Uterus (tissue), 4 donors: ENCODE measurements at places on chromosomes 12 and 14. TPM values are rescaled to one million over a fixed set of nuclear protein-coding genes. Genes with fewer than 3 reads are reported as not detected.

The PLXNC1 gene
- total RNA-seq: 11.6 TPM

The TCL1B gene
- total RNA-seq: not detected

The HSPB8 gene
- 10.6 TPM for total RNA-seq

The AHNAK2 gene
- 45.6 TPM for total RNA-seq

The SLCO1C1 gene
- total RNA-seq: 1.6 TPM

The LGALS3 gene
- total RNA-seq: 178 TPM

The ADAM20 gene
- total RNA-seq: 1.7 TPM

GRCh38 chr12:68011882-68012207 is 22.6 kb downstream of the IFNG-AS1 start:
- no peaks in the 10 kb centered on the region for H3K27me3 ChIP-seq
- no peaks in the 10 kb centered on the region for H3K4me1 ChIP-seq
- H3K27ac ChIP-seq: no peak overlapping the region

DNA sequence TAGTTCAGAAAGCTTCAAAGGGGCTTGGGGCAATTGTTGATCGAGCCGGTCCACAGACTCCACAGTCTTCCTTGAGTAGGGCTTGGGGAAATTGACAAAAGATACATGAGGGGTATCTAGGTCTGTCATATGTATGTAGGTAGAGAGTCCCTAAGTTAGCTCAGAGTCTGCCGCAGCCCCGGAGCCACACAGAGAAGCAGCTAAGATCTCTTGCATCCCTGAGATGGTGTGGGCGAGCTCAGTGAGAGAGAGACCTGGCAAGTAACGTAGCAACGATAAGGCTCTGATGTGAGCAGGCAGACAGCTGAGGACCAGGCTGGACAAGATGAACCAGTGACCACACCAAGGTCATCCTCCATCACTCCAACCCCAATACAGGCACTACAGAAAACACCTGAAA is 297.6 kb downstream of the TMEM132D start:
- DNase-seq: no peak
- H3K4me1 ChIP-seq: no peaks in the 10 kb centered on the region
- no peaks in the 10 kb centered on the region for H3K27me3 ChIP-seq
- no peak overlapping the region for H3K27ac ChIP-seq

GRCh38 chr14:68644101-68644500 is 148.8 kb downstream of the ZFP36L1 start:
- no peaks in the 10 kb centered on the region for H3K36me3 ChIP-seq
- no peaks in the 10 kb centered on the region for H3K27me3 ChIP-seq
- no peak overlapping the region for H3K4me3 ChIP-seq
- DNase-seq: peak; percentile 12
- peaks cover 1% of the 10 kb centered on the region for H3K4me1 ChIP-seq
- H3K27ac ChIP-seq: peak overlapping the region; percentile 70

GRCh38 chr14:101834397-101834796 is 72.9 kb downstream of the PPP2R5C start:
- no peak overlapping the region for H3K4me3 ChIP-seq
- no peaks in the 10 kb centered on the region for H3K27me3 ChIP-seq
- H3K27ac ChIP-seq: no peak overlapping the region
- no peak for DNase-seq
- no peaks in the 10 kb centered on the region for H3K4me1 ChIP-seq
- no peaks in the 10 kb centered on the region for H3K36me3 ChIP-seq

DNA sequence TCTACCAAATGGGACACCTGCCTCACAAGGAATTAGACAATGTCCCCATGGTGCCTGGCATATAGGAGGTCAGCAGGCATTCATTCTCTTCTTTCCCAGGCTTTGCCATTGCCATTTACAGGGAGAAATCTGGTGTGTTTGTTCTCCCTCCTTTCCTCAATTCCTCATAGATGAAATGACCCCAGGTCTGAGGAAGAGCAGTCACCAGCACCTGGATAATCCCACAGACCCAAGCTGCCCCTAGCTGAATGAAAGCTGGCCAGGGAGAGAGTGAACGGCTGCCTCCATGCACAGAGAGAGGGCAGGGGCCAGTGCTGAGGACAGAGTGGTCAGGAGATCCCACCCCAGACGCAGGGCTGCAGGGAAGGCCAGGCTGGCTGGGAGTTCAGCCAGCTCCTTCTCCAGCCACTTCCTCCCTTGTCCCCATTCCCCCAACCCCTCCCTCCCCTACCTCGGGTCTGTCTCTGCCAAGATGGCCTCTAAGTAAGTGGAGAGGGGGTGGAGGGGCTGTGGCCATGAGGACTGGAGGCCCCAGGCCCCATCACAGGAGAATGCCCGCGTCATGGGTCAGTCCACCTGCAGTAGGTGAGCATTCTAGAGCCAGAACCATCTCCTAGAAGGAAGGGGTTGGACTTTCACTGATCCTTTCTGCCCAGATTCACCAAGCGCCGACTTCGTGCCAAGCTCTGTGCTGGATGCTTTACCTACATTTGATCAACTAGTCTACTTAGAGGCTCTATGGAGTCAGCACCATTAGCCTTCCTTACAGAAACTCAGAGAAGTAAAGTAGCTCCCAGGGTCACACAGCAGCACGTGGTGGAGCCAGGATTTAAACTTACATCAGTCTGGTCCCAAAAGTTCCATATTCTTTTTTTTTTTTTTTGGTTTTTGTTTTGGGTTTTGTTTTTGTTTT is 2.0 kb upstream of the KRT4 start:
- no peak for DNase-seq
- H3K27me3 ChIP-seq: no peaks in the 10 kb centered on the region
- H3K27ac ChIP-seq: no peak overlapping the region
- no peaks in the 10 kb centered on the region for H3K36me3 ChIP-seq
- H3K4me3 ChIP-seq: no peak overlapping the region
- no peaks in the 10 kb centered on the region for H3K4me1 ChIP-seq

DNA sequence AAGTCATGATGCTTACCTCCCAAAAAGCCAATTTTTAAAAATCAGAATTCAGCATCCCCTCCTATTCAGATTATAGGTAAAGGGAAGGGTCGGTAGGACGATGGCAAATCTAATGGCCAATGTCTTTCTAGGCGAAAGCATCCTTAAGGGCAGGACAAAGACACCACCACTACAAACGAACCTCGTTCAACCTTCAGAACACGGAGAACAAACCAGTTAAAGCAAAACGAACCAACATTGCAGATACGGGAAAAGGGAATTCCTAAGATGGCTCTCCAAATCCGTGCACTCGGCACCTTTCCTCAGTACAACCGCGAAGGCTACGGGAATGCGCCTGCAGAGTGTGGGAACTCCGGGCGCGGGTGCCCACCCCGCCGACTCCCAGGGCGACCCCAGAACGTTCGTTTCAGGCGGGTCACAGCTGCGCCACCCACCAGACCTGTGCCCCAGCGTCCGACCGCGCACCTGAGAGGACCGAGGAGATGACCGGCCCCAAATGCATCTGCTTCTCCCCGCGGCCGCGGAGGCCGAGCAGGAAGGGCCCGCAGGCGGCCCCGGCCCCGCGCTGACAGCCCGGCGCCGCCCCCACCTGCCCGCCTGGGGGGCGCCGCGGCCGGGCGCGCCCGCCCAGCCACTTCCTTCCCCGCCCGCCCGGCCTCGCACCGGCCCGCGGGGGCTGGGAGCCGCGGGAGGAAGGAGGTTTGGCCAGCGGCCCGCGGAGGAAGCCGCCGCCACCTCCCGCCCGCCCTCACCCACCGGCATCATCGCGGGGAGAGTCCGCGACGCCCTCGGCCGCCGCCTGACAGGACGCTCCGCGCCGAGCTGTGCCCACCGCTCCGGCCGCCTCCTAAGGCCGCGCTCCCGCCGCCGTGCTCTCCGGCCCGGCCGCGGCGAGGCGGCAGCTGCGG is 578 bp downstream of the PPP1R13B start:
- peaks cover 12% of the 10 kb centered on the region for H3K4me1 ChIP-seq
- no peaks in the 10 kb centered on the region for H3K27me3 ChIP-seq
- peak overlapping the region; percentile 52 for H3K4me3 ChIP-seq
- no peaks in the 10 kb centered on the region for H3K36me3 ChIP-seq

DNA sequence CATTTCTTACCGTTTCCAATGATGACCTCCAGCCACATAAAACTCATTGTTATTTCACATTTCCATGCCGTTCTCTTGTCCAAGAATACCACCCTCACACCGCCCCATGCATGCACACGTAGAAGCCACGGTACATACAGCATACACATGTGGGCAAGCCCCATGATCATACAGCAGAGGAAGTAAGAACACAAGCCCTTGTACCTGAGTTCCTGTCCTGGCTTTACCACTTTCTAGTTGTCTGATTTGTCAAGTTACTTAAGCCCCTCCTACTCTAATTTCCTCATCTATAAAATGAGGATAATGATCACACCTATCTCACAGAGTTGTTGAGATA is 59.9 kb downstream of the DUSP16 start:
- no peaks in the 10 kb centered on the region for H3K36me3 ChIP-seq
- no peak for DNase-seq
- H3K27me3 ChIP-seq: no peaks in the 10 kb centered on the region
- H3K4me3 ChIP-seq: no peak overlapping the region
- H3K27ac ChIP-seq: no peak overlapping the region

DNA sequence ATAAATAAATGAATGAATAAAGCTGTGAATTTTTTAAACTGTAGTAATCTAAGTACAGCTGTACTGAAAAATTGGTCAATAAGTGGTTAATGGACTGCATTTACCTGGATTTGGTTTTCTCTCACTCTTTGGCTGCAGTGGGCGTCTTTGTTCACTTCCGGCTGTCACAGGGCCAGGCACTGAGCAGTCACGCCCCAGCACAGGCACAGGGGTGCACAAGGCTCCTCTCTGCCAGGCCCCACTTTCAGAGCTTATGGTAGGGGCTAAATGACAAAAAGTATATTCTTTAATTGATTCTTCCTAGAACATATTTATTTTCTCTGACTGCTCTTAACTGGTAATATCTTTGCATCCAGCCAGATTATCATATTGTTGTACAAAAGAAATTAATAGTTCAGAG is 70.6 kb upstream of the DYNC1H1 start:
- no peak for DNase-seq
- H3K27me3 ChIP-seq: no peaks in the 10 kb centered on the region
- H3K4me1 ChIP-seq: no peaks in the 10 kb centered on the region
- H3K4me3 ChIP-seq: no peak overlapping the region
- no peak overlapping the region for H3K27ac ChIP-seq
- no peaks in the 10 kb centered on the region for H3K36me3 ChIP-seq

- DNase-seq: no peak
- H3K4me3 ChIP-seq: no peak overlapping the region
- no peaks in the 10 kb centered on the region for H3K27me3 ChIP-seq
- H3K27ac ChIP-seq: no peak overlapping the region
These were observed 129.2 kb downstream of the DIP2B start for GRCh38 chr12:50633955-50634354.

DNA sequence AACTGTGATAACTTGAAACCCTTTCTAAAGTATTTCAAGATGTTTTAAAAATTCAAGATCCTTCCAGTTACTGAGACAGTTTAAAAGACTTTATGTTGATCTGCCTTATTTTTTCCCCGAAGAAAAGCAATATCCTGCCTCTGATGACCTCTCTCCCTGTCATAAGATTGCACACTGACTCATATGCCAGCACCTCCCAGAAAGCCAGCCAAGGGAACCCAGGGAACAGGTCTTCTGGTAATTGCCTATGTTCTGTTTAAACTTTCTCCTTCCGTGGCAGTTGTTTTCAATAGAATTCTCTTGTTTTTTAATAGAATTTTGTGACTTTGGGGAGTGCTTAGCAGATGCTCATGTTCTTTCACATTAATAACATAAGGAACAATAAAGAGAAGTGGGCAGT is 300.2 kb upstream of the PRKD1 start:
- H3K4me3 ChIP-seq: no peak overlapping the region
- H3K27ac ChIP-seq: peak overlapping the region; percentile 16
- no peaks in the 10 kb centered on the region for H3K27me3 ChIP-seq
- no peaks in the 10 kb centered on the region for H3K36me3 ChIP-seq
- peak; percentile 41 for DNase-seq

- H3K4me1 ChIP-seq: no peaks in the 10 kb centered on the region
- DNase-seq: no peak
- no peak overlapping the region for H3K4me3 ChIP-seq
- H3K27ac ChIP-seq: no peak overlapping the region
- H3K36me3 ChIP-seq: no peaks in the 10 kb centered on the region
These were observed 135.1 kb downstream of the ETNK1 start for GRCh38 chr12:22759769-22760674.

GRCh38 chr12:53443955-53444354 is 2.4 kb downstream of the PRR13 start:
- H3K27ac ChIP-seq: no peak overlapping the region
- no peaks in the 10 kb centered on the region for H3K36me3 ChIP-seq
- DNase-seq: no peak

- H3K4me1 ChIP-seq: no peaks in the 10 kb centered on the region
- no peak for DNase-seq
- no peaks in the 10 kb centered on the region for H3K27me3 ChIP-seq
- no peak overlapping the region for H3K27ac ChIP-seq
These were observed 247.8 kb downstream of the MSRB3 start for GRCh38 chr12:65526311-65526710.

- no peak overlapping the region for H3K4me3 ChIP-seq
- H3K27ac ChIP-seq: no peak overlapping the region
- H3K4me1 ChIP-seq: no peaks in the 10 kb centered on the region
- no peak for DNase-seq
- no peaks in the 10 kb centered on the region for H3K36me3 ChIP-seq
These were observed 17.8 kb downstream of the SPTB start for GRCh38 chr14:64861916-64862315.

- H3K27ac ChIP-seq: no peak overlapping the region
- H3K27me3 ChIP-seq: no peaks in the 10 kb centered on the region
- no peak overlapping the region for H3K4me3 ChIP-seq
- DNase-seq: no peak
- H3K4me1 ChIP-seq: no peaks in the 10 kb centered on the region
These were observed 248.7 kb upstream of the EGLN3 start for GRCh38 chr14:34199585-34199984.

GRCh38 chr12:67922245-67922644 is 67.0 kb upstream of the IFNG-AS1 start:
- no peaks in the 10 kb centered on the region for H3K36me3 ChIP-seq
- no peak overlapping the region for H3K4me3 ChIP-seq
- no peaks in the 10 kb centered on the region for H3K27me3 ChIP-seq
- no peak overlapping the region for H3K27ac ChIP-seq

GRCh38 chr12:132238488-132238854 is 90.9 kb downstream of the GALNT9 start:
- no peak overlapping the region for H3K27ac ChIP-seq
- H3K4me1 ChIP-seq: no peaks in the 10 kb centered on the region
- no peaks in the 10 kb centered on the region for H3K27me3 ChIP-seq
- DNase-seq: no peak

DNA sequence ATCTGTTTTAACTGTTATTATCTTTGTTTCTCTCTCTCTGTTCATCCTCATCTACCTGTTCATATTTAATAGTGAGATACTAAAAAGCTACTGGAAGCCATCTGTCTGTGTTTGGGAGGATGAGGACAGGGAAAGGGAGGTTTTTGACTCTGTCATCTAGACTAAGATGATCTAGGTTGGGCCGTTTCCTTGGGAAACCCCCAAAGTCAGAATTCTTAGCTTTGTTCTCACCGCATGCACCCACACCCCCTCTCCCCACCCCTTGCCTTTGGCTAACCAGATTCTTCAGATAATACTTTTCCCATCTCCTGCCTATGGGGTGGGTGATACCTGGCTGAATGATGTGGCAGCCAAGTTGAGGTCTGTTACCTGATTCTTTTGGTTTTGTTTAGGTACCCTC is 73.0 kb downstream of the PRICKLE1 start:
- no peak for DNase-seq
- no peak overlapping the region for H3K27ac ChIP-seq
- H3K36me3 ChIP-seq: no peaks in the 10 kb centered on the region
- H3K4me3 ChIP-seq: no peak overlapping the region
- H3K27me3 ChIP-seq: no peaks in the 10 kb centered on the region
